Hypothalamus (tissue), 51 donors: ENCODE measurements at places on chromosomes 4 and X.

- DNase-seq, result no peak
These were observed 92.1 kb upstream of the WDFY3 start for GRCh38 chr4:85058551-85058950.

DNA sequence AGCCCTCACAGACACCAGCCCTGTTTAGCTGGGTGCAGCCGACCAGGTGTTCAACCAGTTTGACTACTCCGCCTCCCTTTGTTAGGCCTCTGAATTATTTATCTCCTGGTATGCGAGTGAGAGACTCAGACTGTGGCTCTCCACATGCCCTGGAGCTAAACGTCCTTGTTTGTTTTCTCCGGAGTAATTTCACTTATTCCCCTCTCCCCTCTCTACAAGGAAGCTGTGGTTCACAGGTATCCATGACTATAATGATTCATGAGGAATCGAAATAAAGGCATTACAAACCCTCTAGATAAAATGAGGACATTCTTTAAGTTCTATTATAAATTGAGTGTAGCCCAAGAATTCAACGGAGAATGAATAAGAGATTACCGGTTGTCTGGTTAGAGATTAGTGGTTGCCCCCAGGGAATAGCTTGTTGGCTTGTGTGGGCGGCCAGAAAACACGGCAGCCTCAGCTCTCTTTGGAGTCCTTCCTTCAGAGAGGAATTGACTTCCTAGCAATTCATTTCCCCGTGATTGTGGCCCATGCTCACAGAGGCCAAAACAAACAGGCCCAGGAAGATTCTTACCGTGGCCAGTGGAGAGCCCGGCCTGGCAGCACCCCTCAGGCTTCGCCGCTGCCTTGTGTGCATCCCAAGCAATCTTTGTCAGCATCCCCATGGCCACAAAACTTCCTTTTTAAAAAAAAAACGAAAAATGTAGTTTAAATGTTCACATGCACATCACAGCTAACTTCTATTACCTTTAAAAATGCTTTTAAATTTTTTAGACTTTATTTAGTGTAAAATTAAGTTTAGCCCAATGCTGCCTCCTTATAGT is 60.2 kb upstream of the CBR4 start:
- no peak for DNase-seq

- DNase-seq, result no peak
These were observed 22.7 kb upstream of the OGT start for GRCh38 chrX:71510161-71510560.

DNA sequence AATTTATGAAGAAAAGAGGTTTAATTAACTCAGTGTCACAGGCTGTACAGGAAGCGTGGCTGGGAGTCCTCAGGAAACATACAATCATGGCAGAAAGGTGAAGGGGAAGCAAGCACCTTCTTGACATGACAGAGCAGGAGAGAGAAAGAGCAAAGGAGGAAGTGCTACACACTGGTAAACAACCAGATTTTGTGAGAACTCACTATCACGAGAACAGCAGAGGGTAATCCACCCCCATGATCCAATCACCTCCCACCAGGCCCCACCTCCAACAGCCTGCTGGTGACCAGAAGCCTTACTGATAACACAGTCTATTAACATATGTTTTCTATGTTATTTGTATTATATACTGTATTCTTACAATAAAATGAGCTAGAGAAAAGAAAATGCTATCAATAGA is 254.8 kb downstream of the PCDH10 start:
- DNase-seq, result no peak

DNA sequence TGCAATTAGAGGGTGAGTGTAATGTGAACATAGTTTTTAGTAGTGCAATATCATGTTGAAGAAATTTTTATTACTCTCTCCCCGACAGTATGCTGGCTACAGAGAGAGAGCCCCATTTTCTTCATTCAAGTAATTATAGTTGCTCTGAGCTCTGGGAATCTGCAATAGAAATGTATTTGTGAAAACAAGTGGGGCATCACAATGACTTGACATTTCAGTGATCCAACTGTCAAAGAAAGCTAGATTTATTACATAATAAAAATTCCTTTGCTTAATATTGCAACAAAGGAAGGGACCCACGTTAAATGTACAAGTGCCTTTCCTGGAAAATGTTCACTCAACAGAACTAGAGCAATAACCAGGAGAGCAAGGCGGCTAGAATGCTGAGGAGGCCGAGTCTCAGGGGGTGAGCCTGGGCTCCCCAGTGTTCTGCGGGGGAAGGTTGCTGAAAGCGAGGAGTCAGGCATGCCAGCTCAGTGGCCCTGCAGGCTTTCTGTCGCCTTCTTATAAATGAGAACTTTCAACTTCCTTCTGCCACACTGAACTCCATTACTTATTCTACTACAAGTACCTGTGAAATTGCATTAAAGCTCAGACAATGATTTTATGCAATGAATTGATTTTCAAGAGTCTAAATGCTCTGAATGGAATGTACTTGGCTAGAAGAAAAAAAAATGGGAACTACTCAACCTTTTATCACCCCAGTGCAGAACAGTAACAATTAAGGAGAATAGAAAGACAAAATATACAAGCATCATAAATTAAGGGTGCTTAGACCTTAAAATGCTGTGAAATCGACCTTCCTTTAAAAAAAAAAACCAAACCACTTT is 476.4 kb downstream of the AFF2 start:
- DNase-seq, result no peak

DNA sequence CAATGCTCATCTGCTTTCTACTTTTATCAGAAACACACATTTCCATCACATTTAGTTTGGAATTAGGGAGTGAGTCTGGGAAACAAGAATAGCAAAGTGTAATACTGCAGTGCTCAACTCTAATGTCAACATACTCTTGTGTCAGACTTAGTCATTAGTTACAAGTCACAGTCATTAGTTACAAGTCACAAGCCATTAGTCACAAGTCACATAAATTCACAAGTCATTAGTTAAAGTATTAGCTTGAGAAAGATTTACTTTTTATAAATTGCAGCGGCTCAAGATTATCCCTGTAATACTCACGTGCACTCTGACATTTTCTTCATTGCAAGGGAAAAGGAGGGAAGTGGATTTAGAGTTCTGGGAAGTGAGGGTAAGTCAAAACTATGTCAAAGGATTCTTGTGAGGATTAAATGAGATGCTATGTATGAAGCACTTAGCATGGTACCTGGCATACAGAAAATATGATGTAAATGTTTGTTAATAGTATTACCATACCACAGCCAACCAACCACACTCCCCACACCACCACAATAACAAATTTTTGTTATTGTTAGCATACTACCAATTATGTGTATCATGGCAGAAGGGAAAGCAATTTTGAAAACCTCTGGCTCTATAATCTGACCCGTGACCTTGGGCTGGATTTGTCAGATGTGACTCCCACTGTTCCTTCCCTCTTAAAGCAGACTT is 116.6 kb downstream of the ARHGAP24 start:
- no peak for DNase-seq

DNA sequence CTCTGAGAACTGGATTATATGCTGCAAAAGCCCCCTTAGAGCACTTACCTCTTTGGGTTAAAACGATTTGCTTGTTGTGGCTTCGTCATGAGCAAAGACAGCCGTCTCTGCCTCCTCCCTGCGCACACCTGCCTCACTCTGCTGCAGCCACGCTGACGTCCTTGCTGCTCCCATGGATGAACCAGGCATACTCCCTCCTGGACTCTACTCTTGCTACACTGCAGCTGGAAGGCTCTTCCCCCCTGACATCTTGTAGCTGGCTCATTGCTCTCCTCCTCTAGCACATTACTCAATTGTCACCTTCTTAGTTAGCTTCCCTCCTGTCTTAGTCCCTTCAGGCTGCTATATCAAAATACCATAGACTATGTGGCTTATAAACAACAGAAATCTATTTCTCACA is 59.3 kb downstream of the FAM114A1 start:
- no peak for DNase-seq

DNA sequence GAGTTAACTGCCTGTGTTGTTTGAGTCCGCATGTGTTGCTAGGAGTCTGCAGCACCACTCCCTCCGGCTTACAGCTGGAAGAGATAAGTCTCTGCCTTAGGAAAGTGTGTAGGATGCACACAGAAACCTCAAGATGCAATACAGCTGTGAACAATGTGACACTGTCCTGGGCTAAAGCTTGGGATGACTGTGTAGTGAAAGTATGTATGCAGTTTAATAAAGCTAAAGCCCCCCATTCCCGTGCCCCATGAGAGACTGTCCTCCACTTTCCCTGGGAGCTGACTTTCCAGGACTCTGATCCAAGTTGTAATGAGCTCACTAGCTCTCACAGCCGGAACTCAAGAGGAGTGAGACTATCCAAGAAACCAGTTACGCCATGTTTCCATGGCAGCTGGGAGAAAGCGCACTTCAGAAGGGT is 156.6 kb upstream of the FTHL17 start:
- no peak for DNase-seq

DNA sequence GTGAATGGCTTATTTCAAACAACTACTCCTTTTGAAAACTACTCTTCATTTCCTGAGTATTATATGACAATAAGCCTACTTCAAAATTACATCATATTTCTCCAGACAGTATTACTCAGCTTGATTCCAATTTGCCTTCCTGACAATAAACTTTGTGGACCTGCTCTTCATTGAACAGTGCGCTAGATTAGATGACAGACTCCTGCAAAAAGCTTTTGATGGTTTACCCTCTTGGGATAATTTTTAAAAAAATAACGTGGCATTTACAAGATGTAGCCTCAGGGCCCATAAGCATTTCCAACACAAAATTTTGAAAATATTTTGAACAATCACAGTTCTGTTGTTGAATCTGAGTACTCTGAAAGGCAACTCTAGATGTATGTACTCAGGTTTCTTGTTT is 25.9 kb downstream of the MGAT4D start:
- DNase-seq, result no peak

GRCh38 chr4:125836597-125837195 is 521.9 kb downstream of the FAT4 start:
- DNase-seq, result no peak

- DNase-seq, result no peak
These were observed 365.7 kb upstream of the CPEB2 start for GRCh38 chr4:14636563-14636962.

DNA sequence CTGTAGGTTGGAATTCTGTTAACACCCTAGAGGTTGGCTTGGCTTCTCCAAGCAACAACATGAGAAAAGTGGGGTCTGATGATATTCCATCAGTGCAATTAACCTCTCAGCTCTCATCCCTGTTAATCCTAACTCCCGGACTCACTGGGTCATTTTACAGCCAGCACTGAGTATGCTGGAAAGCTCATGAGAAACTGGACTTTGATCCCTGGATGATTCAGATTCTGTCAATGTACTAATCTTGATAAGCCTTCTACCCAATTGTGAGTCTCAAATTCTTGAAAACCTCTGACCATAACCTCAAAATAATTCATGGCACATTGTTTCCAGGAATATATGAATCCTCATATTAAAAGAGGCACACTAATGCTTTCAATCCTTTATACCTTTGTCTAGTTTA is 244.3 kb upstream of the DCAF8L1 start:
- DNase-seq, result no peak

GRCh38 chr4:15021311-15021710 is 19.0 kb downstream of the CPEB2 start:
- no peak for DNase-seq

DNA sequence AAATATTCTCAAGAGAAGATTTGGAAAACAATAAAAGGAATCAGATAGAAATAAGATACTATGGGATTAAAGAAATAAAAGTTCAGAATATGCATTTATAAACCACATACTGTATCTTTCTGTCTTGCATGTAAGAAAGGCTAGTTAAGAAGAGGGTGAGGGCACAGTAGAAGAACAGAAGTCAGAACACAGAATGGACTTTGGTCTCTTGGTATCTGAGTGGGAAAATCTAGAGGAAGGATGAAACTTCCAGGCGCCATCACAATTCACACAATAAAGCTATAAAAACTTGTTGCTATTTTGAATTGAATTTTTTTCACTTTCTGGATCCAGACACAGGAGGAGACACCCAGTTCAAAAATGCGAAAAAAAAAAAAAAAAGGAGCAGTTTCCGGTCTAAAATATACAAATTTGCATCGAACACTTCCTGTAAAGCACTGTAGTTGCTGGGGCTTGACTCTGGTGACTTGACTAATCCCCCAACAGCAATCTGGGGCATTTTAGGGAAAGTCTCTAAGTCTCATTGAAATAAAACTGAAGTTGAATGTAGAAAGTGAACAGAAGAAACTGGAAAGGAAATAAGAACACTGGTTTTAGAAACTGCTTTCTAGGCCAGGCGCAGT is 8.1 kb upstream of the NAAA start:
- DNase-seq, result no peak

GRCh38 chr4:108031427-108032083 is 41.9 kb downstream of the HADH start:
- DNase-seq, result no peak

DNA sequence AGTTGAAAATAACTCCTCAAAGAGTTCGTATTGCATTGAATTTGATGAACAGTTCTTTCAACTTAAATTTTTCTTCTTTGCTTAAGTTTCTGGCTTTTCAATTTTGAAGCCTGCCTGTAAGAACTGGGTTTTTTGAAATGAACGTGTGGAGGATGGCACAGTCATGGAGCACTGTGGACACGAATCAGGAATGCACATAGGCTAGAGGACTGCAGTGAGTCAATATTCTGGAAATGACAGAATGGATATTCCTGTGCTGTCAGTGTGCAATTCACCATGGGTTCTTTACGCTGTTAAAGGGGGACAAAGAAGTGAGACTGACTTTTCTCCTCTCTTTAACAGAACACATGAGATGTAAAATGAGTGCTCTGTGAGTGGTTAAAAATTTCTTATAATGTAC is 368.0 kb upstream of the AGA start:
- no peak for DNase-seq

- DNase-seq, result no peak
These were observed 70.8 kb downstream of the RWDD4 start for GRCh38 chr4:183588169-183588675.

GRCh38 chr4:53050361-53050774 is 188.3 kb downstream of the RASL11B start:
- no peak for DNase-seq

GRCh38 chr4:86493460-86493859 is 100.7 kb upstream of the PTPN13 start:
- DNase-seq, result no peak

DNA sequence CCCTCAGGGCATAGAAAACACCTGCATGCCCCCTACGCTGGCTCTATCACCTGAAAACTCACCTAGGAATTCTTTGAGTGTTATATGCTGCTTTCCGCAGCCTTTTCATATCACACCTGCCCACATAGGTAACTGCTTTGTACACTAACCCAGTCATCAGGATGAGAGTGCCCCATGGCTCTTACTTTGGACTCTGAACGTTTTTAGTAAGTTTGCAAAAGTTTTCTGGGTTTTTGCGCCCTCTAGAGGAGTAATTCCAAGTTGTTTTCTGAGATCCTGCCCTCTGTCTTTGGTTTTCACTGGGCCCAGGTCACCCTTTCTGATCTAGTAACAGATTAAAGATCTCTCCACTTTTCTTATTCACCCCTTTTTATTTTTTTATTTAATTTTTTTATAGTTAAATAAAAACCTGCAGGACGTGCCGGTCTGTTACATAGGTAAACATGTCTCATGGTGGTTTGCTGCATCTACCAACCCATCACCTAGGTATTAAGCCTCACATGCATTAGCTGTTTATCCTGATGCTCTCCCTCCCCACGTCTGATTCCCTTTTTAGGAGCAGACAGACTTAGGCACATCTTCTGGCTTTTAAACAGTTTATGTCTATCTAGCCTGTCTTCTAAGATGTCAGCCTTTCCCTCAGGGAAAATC is 139.2 kb downstream of the NWD2 start:
- no peak for DNase-seq

- no peak for DNase-seq
These were observed 103.6 kb downstream of the COMMD8 start for GRCh38 chr4:47359891-47360290.

GRCh38 chr4:149801416-149801815 is 14.2 kb downstream of the IQCM start:
- no peak for DNase-seq
